ENCODE measurements at places on chromosomes 4 and X.

GRCh38 chrX:9055354-9055753, 21.4 kb upstream of the FAM9B start:
- DNase-seq: peak; percentile 16

GRCh38 chr4:92657695-92658094, 353.9 kb downstream of the GRID2 start:
- DNase-seq: no peak

GRCh38 chrX:1484638-1485019, 31.9 kb upstream of the ASMTL start:
- no peak for DNase-seq

GRCh38 chr4:63693321-63693720, 715.9 kb downstream of the TECRL start:
- DNase-seq: no peak

DNA sequence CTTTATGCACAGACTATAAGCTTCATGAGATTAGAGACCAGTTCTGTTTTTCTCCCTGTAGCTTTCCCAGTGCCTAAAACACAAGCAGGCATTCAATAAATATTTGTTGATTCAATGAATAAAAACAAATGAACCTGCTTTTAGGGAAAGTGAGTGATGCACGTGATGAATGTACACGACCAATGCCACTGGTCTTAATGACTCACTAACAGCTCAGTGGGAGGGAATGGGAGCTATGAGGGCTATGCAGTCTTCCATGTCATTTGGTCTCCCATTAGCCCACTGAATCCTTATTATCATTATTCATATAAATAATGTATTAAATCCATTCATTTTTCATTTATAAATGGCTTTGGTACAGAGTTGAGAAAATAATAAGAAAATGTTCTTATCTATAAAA, 247.4 kb downstream of the FBXO8 start:
- no peak for DNase-seq

DNA sequence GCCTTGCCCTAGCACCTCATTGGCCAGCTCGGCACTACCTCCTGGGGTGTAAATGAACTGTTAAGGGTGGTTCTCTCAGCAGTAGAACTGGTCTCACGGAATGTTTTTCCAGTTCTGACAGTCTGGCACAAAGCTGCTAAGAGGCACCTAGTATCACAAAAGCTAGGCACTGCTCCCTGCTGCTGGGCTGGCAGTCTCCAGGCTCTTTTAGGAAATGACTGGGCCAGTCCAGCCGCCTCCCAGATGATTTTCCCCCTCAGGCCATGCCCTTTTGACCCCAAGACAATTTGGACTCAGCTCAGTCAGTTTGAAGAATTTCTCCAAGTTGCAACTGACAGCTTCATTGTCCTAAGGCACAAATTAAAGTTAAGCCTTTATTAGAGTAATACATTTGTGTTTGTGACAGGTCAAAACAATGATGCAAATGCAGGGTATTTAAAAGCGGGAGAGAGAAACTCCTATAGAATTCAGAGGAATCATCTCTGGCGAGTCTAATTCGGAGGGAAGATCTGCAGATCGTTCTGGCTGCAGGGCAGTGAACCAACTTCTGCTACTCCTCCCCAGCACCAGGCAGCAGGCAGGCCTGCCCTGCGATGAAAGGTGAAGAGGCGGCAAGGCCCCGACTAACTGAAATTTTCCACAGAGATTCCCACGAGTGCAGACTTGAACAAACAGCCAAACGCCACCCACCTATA, 7.9 kb downstream of the FRMD7 start:
- no peak for DNase-seq

DNA sequence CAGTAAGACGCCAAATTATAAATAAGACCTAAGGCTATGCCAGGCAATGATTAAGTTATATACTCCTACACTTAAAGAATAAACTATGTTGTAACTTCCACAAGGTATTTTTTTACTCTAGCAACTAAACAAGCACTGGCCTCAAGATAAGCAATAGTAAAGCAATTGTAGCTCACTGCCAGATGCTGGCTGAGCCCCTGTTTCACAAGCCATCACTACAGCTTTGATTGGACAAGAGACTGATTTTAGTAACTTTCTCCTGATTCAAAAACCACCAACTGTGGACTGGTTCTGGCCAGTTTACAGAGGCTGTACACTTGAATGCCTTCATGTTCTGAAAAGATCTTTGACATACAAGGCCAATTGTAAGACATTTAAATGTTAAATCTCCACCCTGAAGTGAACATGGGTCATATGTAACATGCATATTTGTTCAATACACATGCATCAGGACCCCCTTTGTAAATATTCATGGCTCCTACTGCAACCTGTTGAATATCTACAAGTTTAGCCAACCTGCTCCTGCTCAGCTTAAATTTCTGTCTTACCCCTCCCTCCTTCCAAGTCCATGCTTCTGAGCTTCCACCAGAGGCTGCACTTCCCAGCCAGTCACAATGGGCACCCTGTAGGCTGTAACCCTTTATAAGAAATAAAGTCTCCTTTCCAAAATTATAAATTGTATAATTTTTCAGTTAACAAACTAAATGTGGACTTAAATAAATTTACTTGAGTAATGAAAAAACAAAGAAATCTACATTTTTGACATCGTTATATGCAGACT, 423.6 kb downstream of the ANKRD50 start:
- DNase-seq: no peak

DNA sequence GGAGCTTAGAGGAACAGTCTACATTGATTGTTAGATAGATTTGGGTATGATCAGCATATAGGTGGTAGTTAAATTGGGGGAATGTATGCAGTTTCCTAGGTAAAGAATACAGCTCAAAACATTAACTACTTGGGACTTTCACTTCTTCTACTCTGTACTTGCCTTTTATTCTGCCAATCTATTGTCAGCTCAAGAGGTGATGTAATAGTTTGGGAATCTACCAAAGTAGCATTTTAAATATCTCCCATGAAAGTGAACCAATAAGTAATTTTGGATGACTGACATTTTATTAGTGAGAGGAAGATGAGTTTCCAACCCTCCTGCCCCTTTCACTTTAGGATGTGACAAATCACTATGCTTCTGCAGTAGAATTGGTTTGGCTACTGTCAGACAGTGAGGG, 43.4 kb downstream of the NUDT6 start:
- no peak for DNase-seq

GRCh38 chr4:124449881-124450280, 262.7 kb downstream of the ANKRD50 start:
- DNase-seq: no peak

DNA sequence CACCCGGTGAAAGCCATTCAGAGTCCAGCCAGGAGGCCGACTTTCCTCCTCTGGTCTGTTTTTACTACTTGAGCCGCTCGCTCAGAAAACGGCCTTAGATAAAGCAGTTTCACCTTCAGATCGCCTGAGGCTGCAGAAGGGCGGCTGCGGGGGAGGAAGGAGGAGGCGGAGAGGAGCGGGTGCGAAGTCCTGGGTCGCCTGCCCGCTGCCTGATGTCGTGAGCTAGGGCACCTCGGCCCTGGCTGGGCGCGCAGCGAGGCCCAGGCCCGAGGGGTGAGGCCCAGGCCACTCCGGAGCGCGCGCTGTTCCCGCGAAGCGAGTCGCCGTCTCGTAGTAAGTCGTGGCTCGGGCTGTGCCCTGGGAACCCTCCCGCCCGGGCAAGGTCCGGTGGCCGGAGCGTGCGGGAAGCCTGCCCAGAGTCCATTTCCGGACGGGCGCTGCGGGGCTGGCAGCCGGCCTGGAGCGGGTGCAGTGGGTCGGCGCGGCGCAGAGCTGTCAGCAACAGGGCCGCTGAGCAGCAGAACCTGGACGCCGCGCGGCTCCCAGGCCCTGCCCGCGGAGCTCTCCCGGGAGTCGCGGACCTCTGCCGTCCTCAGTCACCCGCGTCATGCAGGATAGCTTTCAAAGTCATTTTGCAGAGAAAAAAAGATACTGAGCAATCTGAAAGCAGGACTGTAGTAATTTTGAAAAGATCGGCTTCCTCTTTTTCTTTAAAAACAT, 18.6 kb downstream of the TRIM2 start:
- DNase-seq: peak; percentile 17

DNA sequence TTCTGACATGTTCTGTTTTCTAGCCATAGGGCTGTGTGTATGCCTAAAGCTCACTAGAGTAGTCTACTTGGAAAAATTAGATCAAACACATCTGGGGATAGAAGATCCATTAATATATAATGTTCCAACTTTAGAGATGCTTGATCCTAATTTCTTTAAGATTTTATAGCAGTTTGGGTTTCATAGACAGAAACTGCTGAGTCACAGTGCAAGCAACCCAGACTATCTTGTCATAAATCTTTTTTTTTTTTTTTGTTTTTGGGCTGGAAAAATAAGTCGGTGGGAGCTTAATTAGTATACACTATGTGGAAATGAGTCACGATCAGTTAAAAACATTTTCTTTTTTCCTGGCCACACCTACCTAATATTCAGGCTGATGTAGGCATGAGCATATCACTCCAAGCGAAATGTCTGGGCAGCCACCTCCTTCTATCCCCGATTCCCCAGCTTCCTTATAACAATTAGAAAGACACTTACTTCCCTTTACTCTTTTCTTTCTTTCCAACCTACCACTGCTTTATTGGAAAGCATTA, 58.2 kb upstream of the CASK start:
- DNase-seq: no peak

- no peak for DNase-seq
Measured at GRCh38 chrX:114797494-114797893, 213.6 kb downstream of the HTR2C start.

- no peak for DNase-seq
Measured at GRCh38 chr4:54224996-54225597, 4.0 kb upstream of the PDGFRA start.

- no peak for DNase-seq
Measured at GRCh38 chrX:111560801-111561200, 49.4 kb downstream of the SERTM2 start.

GRCh38 chr4:153676486-153676885, 7.6 kb upstream of the TLR2 start:
- DNase-seq: no peak

Measured in AML-193 (cell line).